Activated CD4-positive, alpha-beta T cell treated with anti-CD3 and anti-CD28 coated beads, Interleukin-2, amount 10 ng/mL, durations not matched to agents 7 days and 5 days (primary cell): ENCODE measurements at places on chromosomes 12 and 14. TPM values are rescaled to one million over a fixed set of nuclear protein-coding genes. Genes with fewer than 3 reads are reported as not detected.

DNA sequence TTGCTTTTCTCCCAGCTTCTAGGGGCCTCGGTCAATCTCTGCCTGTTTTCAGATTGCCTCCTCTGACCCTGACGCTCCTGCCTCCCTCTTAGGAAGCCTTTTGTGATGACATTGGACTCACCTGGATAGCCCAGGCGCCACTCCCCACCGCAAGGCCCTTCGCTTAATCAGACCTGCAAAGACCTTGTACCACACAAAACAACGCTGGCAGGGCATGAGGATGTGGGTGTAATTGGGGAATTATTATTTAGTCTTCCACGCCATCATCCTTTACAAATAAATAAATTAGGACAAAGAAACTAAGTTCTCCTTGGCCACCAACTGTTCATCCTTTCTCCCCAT lies 7.7 kb upstream of the VPS37B start:
- no peak for DNase-seq
- H3K27me3 ChIP-seq = peaks cover 15% of the 10 kb centered on the region
- no peak overlapping the region for H3K27ac ChIP-seq
- H3K4me3 ChIP-seq = no peak overlapping the region

DNA sequence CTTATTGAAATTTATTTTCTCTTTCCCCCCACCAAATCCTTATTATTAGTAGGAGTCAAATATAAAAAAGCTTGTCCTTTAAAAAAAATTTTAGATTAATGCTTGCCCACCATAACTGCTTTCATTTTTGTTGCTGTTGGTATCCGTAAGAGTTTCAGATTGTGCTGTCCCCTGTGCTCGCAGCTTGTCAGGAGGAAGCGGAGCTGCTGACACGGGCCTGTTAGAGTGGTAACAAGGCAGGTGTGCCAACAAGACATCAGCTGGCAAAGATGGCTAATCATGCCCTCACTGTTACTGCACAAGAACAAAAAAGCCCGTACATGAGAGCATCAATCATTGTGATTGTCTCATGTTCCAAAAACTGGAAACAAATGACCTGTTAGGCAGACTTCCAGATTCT lies 148.4 kb downstream of the ALG10B start:
- H3K27me3 ChIP-seq = no peaks in the 10 kb centered on the region
- no peak for DNase-seq
- no peak overlapping the region for H3K27ac ChIP-seq
- no peaks in the 10 kb centered on the region for H3K4me1 ChIP-seq
- H3K4me3 ChIP-seq = no peak overlapping the region

GRCh38 chr14:28773861-28774691 lies 7.5 kb downstream of the FOXG1 start:
- peak overlapping the region; percentile 46 for H3K27ac ChIP-seq
- H3K4me1 ChIP-seq = no peaks in the 10 kb centered on the region
- no peak for DNase-seq

DNA sequence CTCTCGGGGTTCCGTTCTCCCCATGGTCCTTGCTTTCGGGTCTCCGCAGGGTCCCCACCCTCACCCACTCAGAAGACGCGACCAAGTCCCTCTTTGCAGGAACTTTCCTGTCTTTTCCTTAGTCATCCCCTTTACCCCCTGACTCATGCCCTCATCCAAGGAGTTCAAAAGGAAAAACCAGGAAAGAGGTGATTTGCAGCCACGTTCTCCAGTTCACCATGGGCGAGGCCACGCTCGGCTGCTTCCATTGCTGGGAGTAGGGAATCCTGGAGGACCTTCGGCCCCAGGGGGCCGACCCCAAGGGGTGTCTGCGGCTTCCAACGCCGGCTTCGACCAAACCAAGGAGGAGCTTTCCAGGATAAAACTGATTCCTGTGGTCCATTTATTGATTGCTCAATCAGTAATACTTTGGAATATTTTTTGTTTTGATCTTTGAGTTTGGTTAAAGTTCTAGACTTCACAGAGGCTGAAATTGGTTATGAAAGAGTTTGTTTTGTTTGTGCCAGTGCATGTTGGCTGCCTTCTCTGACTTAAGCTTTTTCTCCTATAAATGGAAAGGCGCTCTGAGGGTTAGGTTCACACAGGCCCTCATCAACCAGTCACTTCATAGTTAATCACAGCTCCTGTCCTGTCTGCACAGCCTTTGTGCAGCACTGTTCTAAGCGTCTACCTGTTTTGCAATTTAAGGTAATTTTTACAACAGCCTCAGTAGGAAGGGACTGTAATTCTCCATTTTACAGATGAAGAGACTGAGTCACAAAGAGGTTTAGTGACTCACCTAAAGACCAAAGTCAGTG lies 827 bp downstream of the ALDH2 start:
- DNase-seq = no peak
- peaks cover 14% of the 10 kb centered on the region for H3K4me1 ChIP-seq
- H3K4me3 ChIP-seq = peak overlapping the region; percentile 71
- peaks cover 43% of the 10 kb centered on the region for H3K27me3 ChIP-seq
- peaks cover 3% of the 10 kb centered on the region for H3K36me3 ChIP-seq

GRCh38 chr12:130960787-130961186 lies 7.1 kb downstream of the ADGRD1 start:
- no peak overlapping the region for H3K4me3 ChIP-seq
- no peak for DNase-seq
- no peak overlapping the region for H3K27ac ChIP-seq

- H3K4me3 ChIP-seq = no peak overlapping the region
- no peaks in the 10 kb centered on the region for H3K36me3 ChIP-seq
- H3K27me3 ChIP-seq = peaks cover 2% of the 10 kb centered on the region
- peaks cover 37% of the 10 kb centered on the region for H3K4me1 ChIP-seq
Observed at GRCh38 chr12:132450418-132451171, 39.4 kb upstream of the FBRSL1 start.

- no peaks in the 10 kb centered on the region for H3K4me1 ChIP-seq
- H3K4me3 ChIP-seq = no peak overlapping the region
- H3K27ac ChIP-seq = no peak overlapping the region
- no peaks in the 10 kb centered on the region for H3K36me3 ChIP-seq
Observed at GRCh38 chr14:25150934-25151790, 101.2 kb upstream of the STXBP6 start.

- H3K27ac ChIP-seq = no peak overlapping the region
- H3K27me3 ChIP-seq = peaks cover 7% of the 10 kb centered on the region
- H3K36me3 ChIP-seq = no peaks in the 10 kb centered on the region
- no peak for DNase-seq
- H3K4me1 ChIP-seq = no peaks in the 10 kb centered on the region
Observed at GRCh38 chr12:30858471-30858870, 68.1 kb upstream of the TSPAN11 start.

DNA sequence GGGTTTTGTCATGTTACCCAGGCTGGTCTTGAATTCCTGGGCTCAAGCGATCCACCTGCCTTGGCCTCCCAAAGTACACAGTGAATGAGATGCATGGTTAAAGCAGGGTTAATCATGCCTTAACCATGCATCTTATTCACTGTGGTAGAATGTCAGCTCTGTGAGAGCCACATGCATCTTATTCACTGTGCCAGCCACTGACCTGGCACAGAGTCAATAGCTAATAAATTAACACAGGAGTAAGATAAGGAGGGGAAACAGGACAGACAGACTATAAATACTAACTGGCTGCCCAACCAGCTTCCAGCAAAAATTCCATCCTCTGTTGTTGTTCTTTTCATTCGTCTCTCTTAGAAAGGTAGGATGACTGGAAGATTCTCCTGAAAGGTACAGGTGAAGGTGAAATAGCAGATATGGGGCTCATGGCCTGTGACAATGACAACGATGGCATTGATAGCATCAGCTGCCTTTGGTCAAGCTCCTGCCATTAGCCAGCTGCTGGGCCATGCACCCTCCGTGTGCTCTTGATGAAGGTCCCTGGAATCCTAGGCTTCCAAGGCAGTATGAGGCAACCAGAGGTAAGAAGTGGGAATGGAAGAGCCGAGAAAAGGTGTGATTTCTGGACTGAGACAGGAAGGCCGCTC lies 76.6 kb downstream of the ZNF664 start:
- no peak for DNase-seq
- no peak overlapping the region for H3K4me3 ChIP-seq
- H3K36me3 ChIP-seq = no peaks in the 10 kb centered on the region
- no peaks in the 10 kb centered on the region for H3K27me3 ChIP-seq

GRCh38 chr14:58301416-58301815 lies 3.1 kb downstream of the ARID4A start:
- no peak for DNase-seq
- peaks cover 21% of the 10 kb centered on the region for H3K4me1 ChIP-seq
- H3K36me3 ChIP-seq = peaks cover 37% of the 10 kb centered on the region
- H3K27ac ChIP-seq = no peak overlapping the region
- H3K27me3 ChIP-seq = no peaks in the 10 kb centered on the region

DNA sequence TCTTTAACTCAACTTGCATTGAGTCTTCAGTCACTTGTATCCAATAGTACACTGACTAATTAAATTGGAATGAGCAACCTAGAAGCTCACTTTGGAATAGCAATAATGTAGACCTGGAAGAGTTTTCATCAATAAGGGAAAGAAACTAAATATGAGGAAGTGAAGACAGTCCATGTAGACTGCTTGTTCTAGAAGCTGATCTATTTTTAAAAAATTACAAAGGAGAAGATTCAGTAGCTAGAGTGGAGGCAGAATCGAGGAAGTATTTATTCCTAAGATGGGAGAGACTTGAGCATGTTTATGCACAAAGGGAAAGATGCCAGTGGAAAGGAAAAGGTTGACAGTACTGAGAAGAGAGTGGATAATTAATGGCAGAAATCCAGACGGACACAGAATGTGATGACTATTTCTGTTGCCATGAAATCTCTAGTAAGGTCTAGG lies 156.3 kb upstream of the PDE3A start:
- H3K27me3 ChIP-seq = no peaks in the 10 kb centered on the region
- H3K27ac ChIP-seq = no peak overlapping the region
- H3K4me1 ChIP-seq = no peaks in the 10 kb centered on the region
- no peaks in the 10 kb centered on the region for H3K36me3 ChIP-seq
- no peak for DNase-seq

GRCh38 chr12:26214121-26214520 lies 18.7 kb downstream of the SSPN start:
- no peak for DNase-seq
- no peak overlapping the region for H3K4me3 ChIP-seq
- H3K27ac ChIP-seq = no peak overlapping the region
- H3K4me1 ChIP-seq = no peaks in the 10 kb centered on the region

DNA sequence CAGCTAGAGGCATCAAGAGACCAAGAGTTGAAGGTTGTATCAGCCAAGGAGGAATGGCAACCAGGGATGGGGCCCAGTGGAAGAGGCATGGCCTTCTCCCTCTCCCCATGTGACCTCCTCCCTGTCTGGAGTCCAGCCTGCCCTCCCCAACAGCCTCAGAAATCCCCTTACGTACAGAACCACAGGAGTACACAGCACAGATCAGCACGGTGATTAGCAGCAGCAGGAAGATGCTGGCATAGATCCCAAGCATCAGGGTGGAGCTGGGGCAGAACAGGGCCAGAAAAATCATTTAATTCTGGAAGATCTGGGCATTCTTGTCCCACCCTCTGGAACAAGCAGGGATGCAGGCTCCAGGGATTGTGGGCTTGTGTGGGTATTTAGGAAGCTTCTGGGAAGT lies 14.4 kb downstream of the ADCY6 start:
- H3K36me3 ChIP-seq = no peaks in the 10 kb centered on the region
- no peak for DNase-seq
- H3K27me3 ChIP-seq = no peaks in the 10 kb centered on the region
- H3K4me1 ChIP-seq = peaks cover 1% of the 10 kb centered on the region
- no peak overlapping the region for H3K4me3 ChIP-seq

- H3K4me1 ChIP-seq = no peaks in the 10 kb centered on the region
- H3K27ac ChIP-seq = no peak overlapping the region
- H3K36me3 ChIP-seq = no peaks in the 10 kb centered on the region
- H3K27me3 ChIP-seq = no peaks in the 10 kb centered on the region
- no peak for DNase-seq
Observed at GRCh38 chr12:115638733-115639647, 638.5 kb downstream of the MED13L start.

GRCh38 chr14:77083082-77083481 lies 15.0 kb upstream of the CIPC start:
- H3K27ac ChIP-seq = no peak overlapping the region
- no peak overlapping the region for H3K4me3 ChIP-seq
- peaks cover 10% of the 10 kb centered on the region for H3K4me1 ChIP-seq
- H3K27me3 ChIP-seq = peaks cover 2% of the 10 kb centered on the region
- H3K36me3 ChIP-seq = no peaks in the 10 kb centered on the region

DNA sequence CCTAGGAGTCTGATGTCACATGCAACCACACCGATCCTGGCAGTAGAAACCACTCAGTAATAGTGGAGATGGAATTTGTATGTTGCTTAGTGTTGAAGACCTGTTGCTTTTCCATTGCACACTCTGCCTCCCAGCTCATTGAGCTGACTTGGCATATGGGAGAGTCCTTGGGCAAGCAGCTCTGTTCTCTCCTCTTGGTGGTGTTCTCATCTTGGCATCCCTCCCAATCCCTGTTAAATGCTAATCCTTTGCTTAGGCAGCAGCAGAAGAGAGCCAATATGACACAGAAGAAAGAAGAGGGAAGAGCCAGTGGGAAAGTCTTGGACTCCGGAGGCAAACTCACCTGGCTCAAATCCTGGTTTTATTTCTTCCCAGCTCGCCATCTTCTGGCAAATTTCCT lies 178.0 kb upstream of the CAND1 start:
- H3K27ac ChIP-seq = no peak overlapping the region
- no peak overlapping the region for H3K4me3 ChIP-seq
- H3K4me1 ChIP-seq = no peaks in the 10 kb centered on the region
- DNase-seq = no peak

GRCh38 chr14:78310272-78310671 lies 140.1 kb downstream of the NRXN3 start:
- H3K27ac ChIP-seq = no peak overlapping the region
- H3K27me3 ChIP-seq = peaks cover 5% of the 10 kb centered on the region
- H3K4me3 ChIP-seq = no peak overlapping the region
- H3K36me3 ChIP-seq = no peaks in the 10 kb centered on the region
- H3K4me1 ChIP-seq = no peaks in the 10 kb centered on the region

GRCh38 chr12:104792570-104792969 lies 165.5 kb downstream of the SLC41A2 start:
- H3K27me3 ChIP-seq = no peaks in the 10 kb centered on the region
- no peaks in the 10 kb centered on the region for H3K36me3 ChIP-seq
- H3K4me1 ChIP-seq = peaks cover 5% of the 10 kb centered on the region
- H3K27ac ChIP-seq = no peak overlapping the region
- DNase-seq = no peak
- H3K4me3 ChIP-seq = no peak overlapping the region

GRCh38 chr14:32471181-32471580 lies 142.1 kb downstream of the AKAP6 start:
- no peaks in the 10 kb centered on the region for H3K36me3 ChIP-seq
- peaks cover 24% of the 10 kb centered on the region for H3K27me3 ChIP-seq
- no peak for DNase-seq
- H3K4me3 ChIP-seq = no peak overlapping the region
- H3K4me1 ChIP-seq = no peaks in the 10 kb centered on the region

GRCh38 chr12:32115404-32116104 lies 8.9 kb downstream of the BICD1 start:
- no peak overlapping the region for H3K4me3 ChIP-seq
- DNase-seq = no peak
- no peaks in the 10 kb centered on the region for H3K27me3 ChIP-seq
- no peak overlapping the region for H3K27ac ChIP-seq

The LRRK2 gene
- not detected for total RNA-seq

The SERPINA3 gene
- total RNA-seq = not detected

The CRADD gene
- total RNA-seq = 12.6 TPM

The SGPP1 gene
- total RNA-seq = 20.0 TPM

The GLI1 gene
- total RNA-seq = 0.94 TPM

The GUCY2C gene
- not detected for total RNA-seq

The SCN8A gene
- 0.67 TPM for total RNA-seq

The DDX54 gene
- total RNA-seq = 65.6 TPM

The LDHB gene
- 1,195 TPM for total RNA-seq

The PLEKHG3 gene
- 36.0 TPM for total RNA-seq

The RNASE3 gene
- not detected for total RNA-seq

The FBXO34 gene
- total RNA-seq = 23.0 TPM

The ERBB3 gene
- total RNA-seq = 1.5 TPM

The FGF6 gene
- not detected for total RNA-seq
